ENCODE measurements at places on chromosomes 16 and 17. TPM values are rescaled to one million over a fixed set of nuclear protein-coding genes. Genes with fewer than 3 reads are reported as not detected.

Gene PLA2G10
- not detected for polyA plus RNA-seq

Gene TBL3
- polyA plus RNA-seq: 57.9 TPM

Gene MYH2
- not detected for polyA plus RNA-seq

Gene SMIM36
- polyA plus RNA-seq: not detected

Gene HYDIN
- polyA plus RNA-seq: 0.53 TPM

Gene ORMDL3
- 49.9 TPM for polyA plus RNA-seq

Gene NTN1
- polyA plus RNA-seq: 16.6 TPM

Gene CACNG3
- polyA plus RNA-seq: not detected

Gene LRRC37A
- polyA plus RNA-seq: 1.2 TPM

Gene ATP6V0D1
- 18.6 TPM for polyA plus RNA-seq

Gene SRCIN1
- 0.95 TPM for polyA plus RNA-seq

Gene CCL16
- not detected for polyA plus RNA-seq

Gene CRAMP1
- 6.2 TPM for polyA plus RNA-seq

Gene CLDN6
- polyA plus RNA-seq: not detected

Gene TEKT5
- polyA plus RNA-seq: not detected

Gene CCL2
- polyA plus RNA-seq: 26.9 TPM

Gene AIPL1
- not detected for polyA plus RNA-seq

Gene MYH1
- not detected for polyA plus RNA-seq

Gene KRTAP4-6
- not detected for polyA plus RNA-seq

Gene HCRT
- polyA plus RNA-seq: not detected

Gene MRC2
- 13.1 TPM for polyA plus RNA-seq

Gene CBFB
- 41.0 TPM for polyA plus RNA-seq

Gene SLC5A11
- polyA plus RNA-seq: not detected

Gene SLC35G6
- 0.08 TPM for polyA plus RNA-seq

Gene ITGAX
- 2.0 TPM for polyA plus RNA-seq

Gene CDH16
- polyA plus RNA-seq: 0.08 TPM

Gene EFCAB5
- not detected for polyA plus RNA-seq

Gene ZNF750
- polyA plus RNA-seq: 0.17 TPM

Gene MT4
- not detected for polyA plus RNA-seq

Gene ITGAD
- polyA plus RNA-seq: not detected

Gene UTS2R
- polyA plus RNA-seq: 0.11 TPM

Gene TMEM88
- 112 TPM for polyA plus RNA-seq

Gene UMOD
- polyA plus RNA-seq: not detected

Gene ABCA9
- 11.2 TPM for polyA plus RNA-seq

Gene CRISPLD2
- 16.2 TPM for polyA plus RNA-seq

Gene CENPN
- polyA plus RNA-seq: 1.9 TPM

Gene CSH1
- polyA plus RNA-seq: not detected

Gene OR4D1
- not detected for polyA plus RNA-seq

Gene SLC38A8
- not detected for polyA plus RNA-seq

Gene SP6
- 2.5 TPM for polyA plus RNA-seq
